ENCODE measurements at places on chromosomes 13 and 19.

DNA sequence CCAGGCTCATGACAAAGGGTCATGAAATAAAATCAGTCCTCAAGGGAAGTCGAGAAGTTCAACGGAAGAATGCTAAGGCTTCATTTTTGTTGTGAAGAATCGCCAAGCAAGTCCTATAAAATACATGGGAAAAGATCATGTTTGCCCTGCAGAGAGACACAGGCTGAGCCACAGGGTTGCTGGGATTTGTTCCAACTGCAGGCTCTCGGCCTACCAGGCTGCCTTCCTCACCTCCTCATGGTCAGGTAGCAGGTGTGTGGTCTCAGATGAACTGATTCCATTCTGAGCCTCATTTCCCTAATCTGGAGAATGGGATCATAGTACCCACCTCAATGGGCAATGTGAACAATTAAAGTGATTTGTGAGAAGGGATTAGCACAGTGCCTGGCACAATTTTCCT lies 114.9 kb upstream of the SPATA13 start:
- no peak for DNase-seq

- no peak for DNase-seq
Observed at GRCh38 chr13:109131698-109132257, 502.4 kb downstream of the MYO16 start.

DNA sequence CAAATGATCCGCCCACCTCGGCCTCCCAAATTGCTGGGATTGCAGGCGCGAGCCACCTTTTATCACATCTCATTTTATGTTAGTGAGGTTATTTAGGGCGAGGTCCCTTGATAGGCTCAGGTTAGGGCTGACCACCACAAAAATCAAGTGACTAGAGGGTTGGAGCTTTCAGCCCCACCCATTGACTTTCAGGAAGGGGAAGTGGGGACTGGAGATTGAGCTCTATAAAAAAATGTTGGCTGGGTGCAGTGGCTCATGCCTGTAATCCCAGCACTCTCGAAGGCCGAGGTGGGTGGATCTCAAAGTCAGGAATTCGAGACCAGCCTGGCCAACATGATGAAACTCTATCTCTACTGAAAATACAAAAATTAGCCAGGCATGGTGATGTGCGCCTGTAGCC lies 20.1 kb downstream of the FPR3 start:
- DNase-seq = no peak

DNA sequence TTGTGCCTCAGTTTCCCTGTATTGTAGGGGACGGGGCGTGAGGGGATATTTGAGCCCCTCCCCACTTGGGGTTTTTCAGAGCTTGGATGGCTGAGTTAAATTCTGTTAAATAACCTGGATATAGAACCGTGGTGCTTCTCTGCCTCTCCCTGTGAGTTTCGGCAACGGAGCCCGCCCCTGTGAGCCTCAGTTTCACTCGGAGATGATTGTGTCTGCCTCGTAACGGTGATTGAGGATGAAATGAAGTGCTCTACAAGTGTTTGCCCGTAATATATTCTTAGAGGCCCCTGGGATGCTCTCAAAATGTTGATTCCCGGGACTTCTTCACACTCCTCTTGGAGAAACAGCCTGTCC lies 509 bp downstream of the KXD1 start:
- DNase-seq = no peak

DNA sequence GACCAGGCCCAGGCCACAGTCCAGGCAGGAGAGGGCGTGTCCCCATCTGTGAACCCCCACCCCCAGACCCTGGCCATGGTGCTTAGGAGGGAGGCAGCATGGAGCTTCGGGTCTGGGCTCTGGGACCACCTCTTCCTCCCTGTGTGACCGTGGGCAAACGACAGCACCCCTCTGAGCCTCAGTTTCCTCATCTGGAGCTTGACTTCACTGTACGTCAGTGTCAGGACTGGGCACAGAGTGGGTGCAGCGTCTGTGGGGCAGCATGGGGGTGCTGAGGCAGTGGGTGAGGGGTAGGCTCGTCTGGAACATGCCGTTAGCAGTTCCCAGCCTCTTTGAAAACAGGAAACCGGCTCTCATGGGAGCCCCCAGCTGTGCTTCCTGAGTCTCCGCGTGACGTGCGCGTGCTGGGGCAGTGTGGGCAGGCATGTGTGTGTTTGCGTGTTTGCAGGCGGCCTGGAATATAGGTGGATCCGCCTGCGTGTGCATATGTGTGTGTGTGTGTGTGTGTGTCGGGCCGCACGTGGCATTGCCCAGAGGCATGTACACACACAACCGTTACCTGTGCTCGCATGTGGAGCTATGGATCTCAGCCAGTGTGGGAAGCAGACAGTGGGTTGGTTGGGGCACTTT lies 15.8 kb downstream of the ARRDC2 start:
- peak; percentile 90 for DNase-seq

GRCh38 chr13:89382981-89383380 lies 1711.8 kb downstream of the SLITRK5 start:
- no peak for DNase-seq

Measured in central memory CD4-positive, alpha-beta T cell (primary cell).